CD4-positive, CD25-positive, alpha-beta regulatory T cell (primary cell): ENCODE measurements at places on chromosomes 11 and 22. TPM values are rescaled to one million over a fixed set of nuclear protein-coding genes. Genes with fewer than 3 reads are reported as not detected.

DNA sequence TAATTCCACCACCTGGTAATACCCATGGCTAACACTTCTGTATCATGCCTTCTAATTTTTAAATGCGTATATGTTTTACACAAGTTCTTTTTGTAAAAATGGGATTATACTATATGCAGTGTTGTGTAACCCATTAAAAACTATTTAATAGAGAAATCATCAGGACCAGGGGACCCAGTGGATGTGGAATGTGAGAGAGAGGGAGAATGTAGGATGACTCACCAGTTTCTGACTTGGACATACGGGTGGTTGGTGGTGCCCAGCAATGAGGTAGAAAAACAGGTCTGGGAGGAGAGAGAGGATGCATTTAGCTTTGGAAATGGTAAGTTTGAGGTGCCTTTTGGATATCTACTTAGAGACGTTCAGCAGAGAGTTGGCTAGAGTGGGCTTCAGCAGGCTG is 112.0 kb upstream of the TBCEL start:
- DNase-seq, result no peak

GRCh38 chr22:35348026-35348590 is 32.8 kb upstream of the HMOX1 start:
- DNase-seq, result no peak

DNA sequence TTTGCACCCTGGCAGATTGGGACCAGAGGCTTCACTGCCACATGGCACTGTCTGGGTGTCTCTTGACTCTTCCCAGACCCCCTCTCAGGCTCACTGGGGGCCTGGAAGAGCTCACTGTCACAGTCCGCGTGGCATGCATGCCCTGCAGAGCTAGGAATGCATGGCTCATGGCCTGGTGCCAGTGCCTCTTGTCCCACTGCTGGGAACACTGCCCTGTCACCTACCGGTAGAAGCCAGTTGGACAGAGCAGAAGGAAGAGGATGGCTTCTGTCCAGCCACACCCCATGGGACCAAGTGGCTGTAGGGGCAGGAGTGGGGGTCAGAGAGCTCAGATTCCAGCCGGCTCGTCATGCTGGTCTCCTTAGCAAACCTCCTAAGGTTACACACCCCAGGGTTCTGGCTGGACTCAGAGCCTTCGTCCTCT is 29.7 kb downstream of the MB start:
- no peak for DNase-seq

The OR8G1 gene
- not detected for total RNA-seq
